ENCODE measurements at places on chromosomes 1 and 21. TPM values are rescaled to one million over a fixed set of nuclear protein-coding genes. Genes with fewer than 3 reads are reported as not detected.

BRDT gene
- not detected for total RNA-seq

LORICRIN gene
- total RNA-seq = not detected

KISS1 gene
- 331 TPM for total RNA-seq

LCE1C gene
- not detected for total RNA-seq

NUP210L gene
- not detected for total RNA-seq

OR2L5 gene
- total RNA-seq = 0.11 TPM

TRIM46 gene
- 1.6 TPM for total RNA-seq

AMY1C gene
- total RNA-seq = not detected

GPR3 gene
- 0.11 TPM for total RNA-seq

TSPAN2 gene
- total RNA-seq = under 0.01 TPM

NBPF14 gene
- total RNA-seq = 15.3 TPM

RAB7B gene
- 1.6 TPM for total RNA-seq

LDLRAD1 gene
- total RNA-seq = not detected

AIRE gene
- total RNA-seq = not detected

GRHL3 gene
- total RNA-seq = not detected
